H4 (cell line): ENCODE measurements at places on chromosomes 11 and 22. TPM values are rescaled to one million over a fixed set of nuclear protein-coding genes. Genes with fewer than 3 reads are reported as not detected.

Gene SMCO4
- 22.9 and 75.8 TPM in 2 replicates for total RNA-seq

Gene CLDN5
- not detected in 2 replicates for total RNA-seq

Gene UPB1
- total RNA-seq, result not detected in 2 replicates

Gene SGSM1
- total RNA-seq, result 0.23 TPM in 1 of 2 replicates, not detected in the other

Gene VEGFB
- 28.8 and 51.6 TPM in 2 replicates for total RNA-seq

Gene PDE2A
- 2.6 and 3.0 TPM in 2 replicates for total RNA-seq

Gene FIBIN
- 5.7 and 7.4 TPM in 2 replicates for total RNA-seq

Gene SLC7A4
- not detected in 2 replicates for total RNA-seq

Gene LRRC74B
- not detected in 2 replicates for total RNA-seq

Gene STK33
- total RNA-seq, result 8.1 and 10.9 TPM in 2 replicates

Gene PGR
- total RNA-seq, result 0.10 and 1.1 TPM in 2 replicates

Gene TEX12
- total RNA-seq, result 0.35 TPM in 1 of 2 replicates, not detected in the other

Gene TAF10
- total RNA-seq, result 96.9 and 142 TPM in 2 replicates

Gene NLRX1
- 14.3 and 14.7 TPM in 2 replicates for total RNA-seq

Gene CSNK1E
- 87.4 and 95.4 TPM in 2 replicates for total RNA-seq

Gene OR51Q1
- not detected in 2 replicates for total RNA-seq

Gene SAA1
- total RNA-seq, result not detected in 2 replicates

Gene VWA5A
- 28.0 and 29.3 TPM in 2 replicates for total RNA-seq

Gene TPH1
- total RNA-seq, result 0.17 TPM in 1 of 2 replicates, not detected in the other

Gene LUZP2
- 0.25 and 0.77 TPM in 2 replicates for total RNA-seq

Gene VPS37C
- 4.6 and 9.4 TPM in 2 replicates for total RNA-seq

Gene LRRN4CL
- total RNA-seq, result 0.14 TPM in 1 of 2 replicates, not detected in the other

Gene LRP4
- 1.0 and 1.4 TPM in 2 replicates for total RNA-seq

Gene HTR3B
- not detected in 2 replicates for total RNA-seq

Gene ACRV1
- not detected in 2 replicates for total RNA-seq

Gene IGLL1
- not detected in 2 replicates for total RNA-seq

Gene MRGPRX4
- not detected in 2 replicates for total RNA-seq
